ENCODE measurements at places on chromosomes 2 and 18. TPM values are rescaled to one million over a fixed set of nuclear protein-coding genes. Genes with fewer than 3 reads are reported as not detected.

The GALNT14 gene
- 0.13 TPM for total RNA-seq

The ANKRD62 gene
- not detected for total RNA-seq

The ASB1 gene
- 15.2 TPM for total RNA-seq

The MC2R gene
- total RNA-seq: not detected

The SCYGR4 gene
- total RNA-seq: not detected

The LIMS3 gene
- total RNA-seq: 4.4 TPM

The COL5A2 gene
- total RNA-seq: 28.2 TPM

Data from bladder microvascular endothelial cell (primary cell).